Cerebellar nuclear complex (tissue), 1 donor: ENCODE measurements at places on chromosomes 16 and 17.

GRCh38 chr17:57924677-57925076, 30.5 kb downstream of the CUEDC1 start:
- no peak for DNase-seq

DNA sequence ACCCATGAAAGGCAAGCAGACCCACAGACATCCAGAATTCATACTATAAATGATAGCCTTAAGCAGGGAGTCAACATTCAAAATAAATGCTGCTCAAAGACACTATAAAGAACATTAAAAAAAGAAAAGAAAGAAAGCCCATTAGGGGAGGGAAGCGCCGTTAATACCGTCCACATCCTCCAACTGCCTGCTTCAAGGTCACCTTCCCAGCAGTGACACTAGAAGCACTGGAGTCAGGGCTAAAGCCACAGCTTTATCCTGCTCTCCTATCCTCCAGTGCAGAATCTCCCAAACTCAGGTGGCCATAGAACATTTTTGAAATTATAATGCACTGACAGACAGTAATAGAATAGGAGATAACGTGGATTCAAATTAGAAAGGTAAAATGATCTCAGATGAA, 59.4 kb downstream of the TEX2 start:
- no peak for DNase-seq

- DNase-seq = no peak
These were observed 143.9 kb downstream of the CMIP start for GRCh38 chr16:81588326-81589081.

DNA sequence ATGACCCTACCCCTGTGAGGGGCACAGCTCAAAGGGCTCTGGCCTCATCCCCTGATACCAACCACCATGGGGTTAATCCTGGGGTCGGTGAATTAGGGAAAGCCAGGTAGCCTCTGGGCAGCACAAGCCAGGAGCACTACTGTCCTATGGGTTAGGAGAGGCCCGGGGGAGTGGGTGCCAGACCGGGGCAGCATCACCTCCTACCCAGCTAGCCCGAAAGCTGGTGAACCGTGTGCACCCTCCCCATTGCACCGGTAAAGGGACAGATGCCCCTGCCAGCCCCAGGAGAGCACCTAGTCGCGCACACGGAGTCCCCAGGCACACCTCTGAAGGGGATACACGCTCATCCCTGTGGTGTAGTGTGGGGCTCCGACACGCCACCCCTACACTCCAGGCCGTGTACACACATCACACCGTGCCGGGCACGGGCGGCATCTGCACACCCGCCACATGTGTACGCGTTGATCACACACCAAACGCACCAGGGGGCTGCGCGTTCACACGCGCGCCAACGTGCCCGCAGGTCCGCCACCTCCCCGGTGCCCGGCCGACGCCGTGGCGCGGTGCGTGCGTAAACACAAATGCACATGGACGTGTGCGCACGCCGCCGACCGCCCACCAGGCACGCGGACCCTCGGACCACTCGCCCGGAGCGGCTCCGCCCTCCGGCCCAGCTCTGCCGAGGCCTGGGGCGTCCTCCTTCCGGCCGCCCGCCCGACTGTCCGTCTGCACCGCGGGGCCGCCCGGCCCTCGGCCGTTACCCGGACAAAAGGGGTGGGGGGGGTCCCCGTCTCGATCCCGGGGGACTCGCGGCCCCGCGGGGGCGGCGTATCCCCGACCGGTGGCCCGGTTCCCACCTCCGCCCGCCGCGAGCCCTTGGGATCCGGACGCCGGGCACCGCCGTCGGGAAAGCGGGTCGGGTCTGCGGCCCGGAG, 785 bp downstream of the UBALD1 start:
- DNase-seq = no peak

GRCh38 chr16:31876951-31877828, 3.6 kb downstream of the ZNF267 start:
- DNase-seq = no peak

DNA sequence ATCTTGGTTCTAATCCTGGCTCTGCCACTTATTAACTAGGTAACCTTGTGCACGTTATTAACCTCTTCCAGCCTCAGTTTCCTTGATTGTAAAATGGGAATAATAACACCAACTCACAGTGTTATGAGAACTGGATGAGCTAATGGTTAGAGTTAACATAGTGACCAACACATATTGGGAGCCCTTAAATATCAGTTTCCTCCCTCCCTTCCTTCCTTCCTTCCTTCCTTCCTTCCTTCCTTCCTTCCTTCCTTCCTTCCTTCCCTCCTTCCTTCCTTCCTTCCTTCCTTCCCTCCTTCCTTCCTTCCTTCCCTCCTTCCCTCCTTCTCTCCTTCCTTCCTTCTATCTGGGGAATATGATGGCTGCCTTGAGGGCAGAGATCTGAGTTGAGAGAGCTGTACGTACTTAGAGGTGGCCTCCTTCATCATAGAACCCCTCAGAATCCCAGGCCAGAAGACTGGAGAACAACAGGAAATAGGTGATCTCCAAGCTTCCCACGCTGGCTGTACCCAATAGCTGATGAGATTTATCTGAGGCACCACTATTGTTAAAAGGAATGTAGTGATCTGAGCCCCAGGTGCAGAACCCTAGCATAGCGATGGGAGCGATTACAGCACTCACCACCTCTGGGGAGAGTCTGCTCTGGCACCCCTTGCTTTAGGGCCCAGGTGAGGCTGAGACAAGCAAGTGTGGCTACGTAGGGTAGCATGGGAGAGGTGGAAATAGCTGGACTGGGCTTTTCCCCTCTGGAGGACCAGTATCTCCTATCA, 26.2 kb downstream of the CCR7 start:
- no peak for DNase-seq

GRCh38 chr16:88591577-88592021, 21.4 kb downstream of the ZC3H18 start:
- no peak for DNase-seq

DNA sequence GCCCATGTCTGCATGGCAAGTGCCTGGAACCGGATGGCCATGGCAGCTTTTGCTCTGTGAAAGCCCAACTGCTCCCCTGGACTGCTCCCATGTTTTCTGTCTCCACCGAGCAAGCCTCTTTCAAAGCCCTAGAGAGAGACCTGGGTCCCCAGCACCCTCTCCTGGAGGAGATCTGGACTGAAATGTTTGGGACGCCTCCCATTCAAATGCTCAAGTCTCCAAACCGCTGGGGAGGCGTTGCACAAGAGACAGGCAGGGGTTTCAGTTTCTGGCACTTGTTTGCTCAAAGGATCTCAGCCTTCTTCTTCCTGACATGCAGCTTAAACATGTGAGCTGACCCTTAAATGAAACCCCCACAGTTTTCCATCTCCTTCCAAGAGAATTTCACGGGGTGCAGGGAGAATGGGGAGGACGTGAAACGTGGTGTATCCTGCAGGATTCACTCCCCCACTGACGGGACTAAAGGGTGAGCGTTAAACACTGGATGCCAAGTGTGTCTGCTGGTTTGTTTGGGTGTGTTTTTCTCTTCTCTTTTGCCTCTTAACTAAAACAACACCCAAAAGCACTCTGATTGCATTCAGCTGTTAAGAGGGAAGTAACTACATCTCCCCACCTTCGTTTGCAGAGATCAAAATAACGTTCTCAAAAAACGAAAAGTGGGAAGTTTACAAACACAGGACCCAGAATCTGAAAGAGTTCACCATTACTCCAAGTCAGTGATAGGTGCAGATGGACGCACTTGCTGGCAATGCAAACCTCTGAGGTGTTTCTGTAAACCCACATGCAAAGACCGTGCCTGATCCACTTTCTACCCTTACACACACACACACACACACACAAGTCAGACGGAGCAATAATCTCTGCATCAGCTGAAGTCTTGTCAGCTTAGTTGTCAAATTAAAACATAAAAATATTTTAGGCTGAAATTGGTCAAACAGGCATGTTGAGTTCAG, 256.9 kb downstream of the C16orf95 start:
- DNase-seq = no peak

DNA sequence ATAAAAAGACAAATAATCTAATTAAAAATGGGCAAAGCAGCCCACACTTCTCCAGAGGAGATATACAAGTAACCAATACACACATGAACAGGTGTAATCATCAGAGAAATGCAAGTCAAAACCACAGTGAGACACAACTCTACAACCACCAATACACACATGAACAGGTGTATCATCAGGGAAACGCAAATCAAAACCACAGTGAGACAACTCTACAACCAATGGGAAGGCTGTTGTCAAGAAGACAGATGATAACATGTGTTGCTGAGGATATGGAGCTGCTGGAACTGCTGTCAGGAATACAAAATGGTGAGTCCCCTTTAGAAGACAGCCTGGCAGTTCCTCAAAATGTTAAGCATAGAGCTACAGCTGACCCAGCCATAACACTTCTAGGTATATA, 22.5 kb upstream of the ENGASE start:
- DNase-seq = no peak

GRCh38 chr16:65534121-65534528, 412.3 kb upstream of the CDH11 start:
- no peak for DNase-seq

- no peak for DNase-seq
These were observed 214.6 kb downstream of the CCDC182 start for GRCh38 chr17:57530508-57530907.

DNA sequence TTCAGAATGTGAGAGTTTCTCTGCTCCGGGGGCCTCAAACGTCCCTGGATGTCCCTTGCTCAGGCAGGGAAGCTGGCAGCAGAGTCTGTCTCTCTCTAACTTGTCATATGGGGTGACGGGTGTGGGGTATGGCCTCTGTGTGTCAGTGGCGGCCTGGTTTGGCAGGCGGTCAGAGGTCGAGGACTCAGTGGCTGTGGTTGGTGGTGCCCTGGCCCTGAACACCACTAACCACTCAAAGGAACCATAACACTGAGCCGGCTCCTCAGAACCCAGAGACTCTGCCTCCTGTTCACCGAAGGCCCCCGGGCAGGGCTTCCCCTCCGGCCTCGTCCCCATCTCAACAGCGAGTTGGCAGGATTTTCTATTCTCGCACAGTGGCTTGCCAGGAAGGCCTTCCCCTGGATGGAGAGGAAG, 677 bp downstream of the P2RX1 start:
- DNase-seq = no peak
